ENCODE measurements at places on chromosomes 11 and 22. TPM values are rescaled to one million over a fixed set of nuclear protein-coding genes. Genes with fewer than 3 reads are reported as not detected.

DNA sequence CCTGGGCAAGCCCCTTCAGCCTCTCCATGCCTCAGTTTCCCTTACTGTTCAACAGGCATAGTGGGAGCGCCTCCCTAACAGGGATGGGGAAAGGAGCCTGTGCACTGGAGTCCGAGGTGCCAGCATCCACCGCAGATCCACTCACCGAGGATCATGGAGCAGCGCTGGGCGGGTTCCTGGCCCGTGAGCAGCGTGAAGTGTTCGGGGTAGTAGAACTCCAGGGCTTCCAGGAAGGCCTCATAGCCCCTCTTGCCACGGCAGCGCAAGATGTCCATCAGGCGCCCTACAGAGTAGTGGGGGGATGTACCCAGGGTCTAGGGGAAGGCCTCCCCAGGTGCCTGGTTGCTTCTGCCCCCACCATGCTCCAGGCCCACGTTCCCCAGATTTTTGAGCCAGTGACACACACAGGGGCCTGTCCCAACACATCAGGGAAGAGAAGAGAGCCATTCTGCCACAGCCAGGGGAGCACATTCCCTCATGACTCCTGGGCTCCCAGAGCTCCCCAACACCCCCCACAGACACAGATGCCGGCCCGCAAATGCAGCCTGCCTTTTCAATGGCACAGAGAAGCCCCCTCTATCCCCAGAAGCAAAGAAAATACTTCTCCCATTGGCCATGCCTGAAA, 1.3 kb downstream of the CARD10 start:
- no peak for DNase-seq

DNA sequence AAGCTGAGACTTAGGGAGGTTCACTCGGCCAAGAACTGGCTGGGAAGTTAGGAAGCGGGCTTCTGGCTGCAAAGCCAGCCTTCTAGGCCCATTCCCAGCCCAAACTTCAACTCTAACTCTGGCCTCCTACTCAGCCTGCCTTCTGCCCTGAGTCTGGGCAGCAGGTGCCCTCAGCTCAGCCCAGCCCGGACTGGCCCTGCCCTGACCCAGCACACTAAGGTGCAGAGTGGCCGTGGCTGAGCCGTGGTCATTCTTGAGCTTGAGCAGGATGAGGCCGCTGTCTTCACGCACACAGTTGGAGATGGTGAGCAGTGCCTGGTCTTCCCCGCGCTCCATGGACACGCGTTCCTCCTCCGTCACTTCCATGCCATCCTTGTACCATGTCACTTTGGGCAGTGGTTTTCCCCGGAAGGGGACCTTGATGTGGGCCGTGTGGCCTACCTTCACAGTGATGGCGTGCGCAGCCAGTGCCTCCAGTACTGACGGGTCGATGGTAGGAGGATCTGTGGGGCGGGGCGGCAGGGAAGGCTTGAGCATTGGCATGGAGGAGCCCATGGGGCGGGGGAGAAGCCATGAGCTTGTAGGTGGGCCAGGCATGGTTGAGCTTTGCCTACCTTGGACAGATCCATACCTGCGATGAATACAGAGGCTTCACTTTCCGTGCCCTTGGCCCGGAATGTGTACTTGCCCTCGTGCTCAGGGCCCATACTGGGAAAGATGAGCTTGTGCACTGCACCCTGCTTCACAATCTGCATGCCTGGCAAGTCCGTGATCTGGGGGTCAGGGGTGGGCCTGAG, 12.1 kb downstream of the IGSF22 start:
- DNase-seq = no peak

DNA sequence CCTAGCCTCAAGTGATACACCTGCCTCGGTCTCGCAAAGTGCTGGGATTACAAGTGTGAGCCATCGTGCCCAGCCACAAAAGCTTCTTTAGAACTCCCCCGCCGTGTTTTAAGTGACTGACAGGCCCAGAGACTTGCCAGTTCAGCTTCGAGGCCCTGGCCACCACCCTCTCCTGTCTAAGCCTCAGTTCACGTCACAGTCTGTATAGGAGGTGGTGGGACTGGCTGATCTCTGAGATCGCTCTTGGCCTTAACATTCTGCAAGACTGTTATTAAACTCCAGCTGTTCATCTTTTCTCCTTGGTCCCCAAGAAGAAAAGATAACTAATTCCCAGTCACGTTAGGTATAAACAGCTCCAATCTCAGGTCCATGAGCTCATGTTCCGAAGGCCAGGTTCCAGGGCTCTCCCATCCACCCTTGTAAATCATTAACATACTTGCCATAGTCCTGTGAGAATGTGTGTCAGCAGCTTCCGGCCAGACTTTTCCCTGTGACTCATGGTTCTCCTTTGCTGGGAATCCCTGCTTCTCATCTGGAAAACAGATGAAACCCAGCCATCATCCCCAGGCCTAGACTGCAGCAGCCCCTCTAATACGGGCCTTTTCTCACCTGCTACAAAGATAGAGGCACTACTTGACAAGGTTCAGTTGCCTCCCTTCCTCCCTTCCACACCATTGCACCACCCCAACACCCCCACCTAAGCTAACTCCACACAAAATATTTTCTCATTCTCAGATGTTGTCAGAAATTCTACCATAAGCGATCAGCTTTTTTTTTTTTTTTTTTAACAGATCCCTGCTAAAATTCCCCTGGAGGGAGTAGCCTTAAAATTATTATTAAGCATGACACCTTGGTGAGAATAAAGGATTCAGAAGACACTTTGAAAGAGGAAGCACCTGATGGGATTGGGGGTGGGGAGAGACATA, 5.6 kb upstream of the KIAA0930 start:
- peak; percentile 62 for DNase-seq

- no peak for DNase-seq
These were observed 15.0 kb downstream of the PTPRJ start for GRCh38 chr11:47995360-47995769.

DNA sequence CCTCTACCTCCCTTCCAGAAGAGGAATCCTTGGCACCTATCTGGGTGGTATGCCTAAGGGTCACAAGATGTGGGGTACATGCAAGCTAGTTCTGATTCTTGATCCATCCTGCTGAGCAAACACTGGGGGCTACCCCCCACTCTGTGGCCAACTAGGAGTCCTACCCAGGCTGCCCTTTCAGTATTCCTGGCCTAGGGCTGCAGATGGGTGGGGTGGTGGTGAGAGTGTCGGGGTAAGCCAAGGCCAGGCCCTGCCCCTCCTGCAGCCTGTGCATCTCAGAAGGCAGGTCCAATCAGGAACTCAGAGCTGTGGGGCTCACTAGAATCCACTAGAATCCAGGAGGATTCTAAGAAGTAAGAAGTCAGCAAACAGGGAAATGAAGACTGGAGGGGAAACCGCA, 10.9 kb downstream of the SSH3 start:
- DNase-seq = no peak

GRCh38 chr11:1839204-1839923, 583 bp downstream of the TNNI2 start:
- no peak for DNase-seq

DNA sequence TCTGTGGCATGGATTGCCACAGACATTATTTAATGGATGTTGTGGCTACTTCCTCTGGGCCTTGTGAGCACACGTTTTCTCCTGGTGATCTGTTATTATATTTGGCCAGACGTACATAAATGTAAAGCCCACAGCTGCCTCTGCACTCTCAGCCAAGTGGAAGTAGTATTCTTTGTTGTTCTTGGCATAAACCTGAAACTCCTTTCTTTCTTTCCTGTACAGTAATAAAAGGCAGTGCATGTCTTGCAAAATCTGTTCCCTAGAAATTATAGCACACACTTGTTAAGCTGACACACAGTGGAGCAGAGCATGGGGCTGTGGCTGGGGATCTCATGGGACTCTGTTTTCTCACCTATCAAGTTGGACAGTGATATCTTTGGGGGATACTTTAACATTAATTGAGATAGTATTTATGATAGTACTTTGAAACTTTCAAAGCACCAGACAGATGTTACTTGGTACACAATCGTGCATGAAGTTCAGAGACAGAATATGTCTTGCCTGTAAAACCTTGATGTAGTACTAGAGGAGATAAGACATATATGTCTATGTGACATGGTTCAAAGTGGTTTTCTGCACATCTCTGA, 20.9 kb downstream of the PANX1 start:
- DNase-seq = no peak

DNA sequence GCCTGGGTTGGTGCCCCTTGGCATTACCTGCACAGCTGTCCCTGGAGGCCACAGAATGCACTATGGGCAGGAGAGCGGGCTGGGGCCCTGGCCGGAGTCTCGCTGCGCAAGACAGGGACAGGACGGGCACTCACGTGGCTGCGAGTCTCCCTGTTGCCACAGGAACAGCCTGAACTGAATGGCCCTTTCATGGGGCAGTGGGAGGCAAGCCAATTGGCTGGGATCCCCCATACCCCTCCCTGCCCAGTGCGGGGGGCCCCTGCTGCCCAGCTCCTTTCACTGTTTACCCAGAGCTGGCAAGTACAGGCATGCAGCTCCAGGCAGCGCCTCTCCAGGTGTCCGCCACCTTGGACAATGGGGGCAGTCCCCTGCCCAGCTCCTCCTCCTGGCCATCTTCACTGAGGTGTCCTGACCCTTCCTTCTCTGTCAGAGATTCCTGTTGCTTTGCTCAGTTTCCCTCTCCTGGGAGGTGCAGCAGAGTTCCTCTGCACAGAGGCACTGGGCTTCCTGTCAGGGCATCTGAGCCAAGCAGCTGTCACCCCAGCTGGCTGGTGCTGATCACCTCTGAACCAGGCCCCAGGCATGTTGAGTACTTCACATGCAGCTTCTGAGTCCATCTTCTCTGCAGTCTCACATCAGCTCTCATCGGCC, 5.2 kb downstream of the USP2 start:
- no peak for DNase-seq

GRCh38 chr11:131662993-131663392, 292.6 kb downstream of the NTM start:
- no peak for DNase-seq

DNA sequence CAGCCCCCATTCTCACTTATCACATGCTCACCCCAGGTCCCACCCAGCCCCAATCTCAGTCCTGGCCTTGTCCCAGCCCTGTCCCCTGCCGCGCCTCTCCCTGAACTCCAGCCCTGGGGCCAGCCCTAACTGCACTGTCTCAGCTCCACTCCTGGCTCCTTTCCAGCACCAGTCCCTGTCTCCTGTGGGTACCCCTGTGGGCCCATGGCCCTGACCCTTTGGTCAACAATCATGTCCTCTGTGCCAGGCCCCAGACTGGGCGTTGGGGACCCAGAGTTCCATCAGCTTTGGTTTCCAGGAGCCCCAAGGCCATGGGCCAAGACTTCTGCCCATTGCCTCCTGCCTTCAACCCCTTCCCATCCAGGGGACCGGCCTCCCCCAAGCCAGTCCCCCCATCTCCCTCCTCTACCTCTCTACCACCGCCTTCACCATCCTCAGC, 757 bp downstream of the SPI1 start:
- DNase-seq = peak; percentile 25

DNA sequence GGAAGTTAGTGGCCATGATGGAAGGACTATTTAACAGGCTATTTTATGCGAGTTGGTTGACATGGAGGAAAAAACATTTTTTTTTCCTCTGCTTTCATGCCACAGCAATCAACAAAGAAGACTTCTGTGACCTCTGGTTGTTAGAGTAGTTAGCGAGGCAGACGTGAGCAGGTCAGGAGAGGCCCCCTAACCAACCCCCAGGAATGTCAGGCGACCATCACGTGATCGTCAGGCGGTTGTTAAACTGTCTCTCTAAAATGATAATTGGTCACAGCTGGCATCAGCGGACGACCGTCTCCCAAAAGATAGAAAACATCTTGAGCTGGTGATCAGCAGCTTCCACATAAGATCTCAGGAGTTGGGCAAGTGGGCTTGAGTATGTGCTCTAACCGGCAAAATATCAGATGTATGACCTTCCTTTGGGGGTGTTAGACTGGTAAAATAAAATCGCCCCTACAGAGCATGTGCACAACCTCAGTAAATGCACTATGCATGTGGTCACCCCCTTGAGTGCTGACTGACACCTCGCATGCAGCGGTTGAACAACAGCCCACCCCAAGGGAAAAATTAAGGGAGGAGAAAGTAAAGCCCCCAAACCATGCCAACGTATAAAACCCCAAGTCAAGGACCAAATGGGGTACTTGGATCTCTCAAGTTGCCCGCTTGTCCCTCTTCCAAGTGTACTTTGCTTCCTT, 20.9 kb upstream of the NARS2 start:
- DNase-seq = no peak

- peak; percentile 45 for DNase-seq
These were observed 40.3 kb downstream of the BUD13 start for GRCh38 chr11:116732271-116733042.

- DNase-seq = no peak
These were observed 9.6 kb downstream of the SULT4A1 start for GRCh38 chr22:43852573-43853327.

- DNase-seq = no peak
These were observed 354.2 kb downstream of the TBC1D22A start for GRCh38 chr22:47116426-47117341.

DNA sequence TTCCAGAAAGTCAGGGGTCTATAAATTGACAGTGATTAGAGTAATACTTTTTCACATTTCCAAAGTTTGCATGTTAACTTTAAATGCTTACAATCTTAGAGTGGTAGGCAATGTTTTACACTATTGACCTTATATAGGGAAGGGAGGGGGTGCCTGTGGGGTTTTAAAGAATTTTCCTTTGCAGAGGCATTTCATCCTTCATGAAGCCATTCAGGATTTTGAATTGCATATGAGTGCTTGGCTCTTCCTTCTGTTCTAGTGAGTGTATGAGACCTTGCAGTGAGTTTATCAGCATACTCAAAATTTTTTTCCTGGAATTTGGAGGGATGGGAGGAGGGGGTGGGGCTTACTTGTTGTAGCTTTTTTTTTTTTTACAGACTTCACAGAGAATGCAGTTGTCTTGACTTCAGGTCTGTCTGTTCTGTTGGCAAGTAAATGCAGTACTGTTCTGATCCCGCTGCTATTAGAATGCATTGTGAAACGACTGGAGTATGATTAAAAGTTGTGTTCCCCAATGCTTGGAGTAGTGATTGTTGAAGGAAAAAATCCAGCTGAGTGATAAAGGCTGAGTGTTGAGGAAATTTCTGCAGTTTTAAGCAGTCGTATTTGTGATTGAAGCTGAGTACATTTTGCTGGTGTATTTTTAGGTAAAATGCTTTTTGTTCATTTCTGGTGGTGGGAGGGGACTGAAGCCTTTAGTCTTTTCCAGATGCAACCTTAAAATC, 5.3 kb downstream of the MALAT1 start:
- DNase-seq = no peak

ARL2 gene
- total RNA-seq = 97.5 TPM

SLC22A25 gene
- total RNA-seq = not detected

FGF19 gene
- total RNA-seq = 2.0 TPM

DBX1 gene
- not detected for total RNA-seq

BTBD18 gene
- total RNA-seq = not detected

CRYAB gene
- total RNA-seq = not detected

SMC1B gene
- 0.31 TPM for total RNA-seq

COX8A gene
- total RNA-seq = 547 TPM

VPREB1 gene
- not detected for total RNA-seq

All from PC-9 (cell line).